ENCODE measurements at places on chromosomes 3 and 15.
A peak's percentile ranks its signal among the peaks of the same experiment; 100 is the strongest.

DNA sequence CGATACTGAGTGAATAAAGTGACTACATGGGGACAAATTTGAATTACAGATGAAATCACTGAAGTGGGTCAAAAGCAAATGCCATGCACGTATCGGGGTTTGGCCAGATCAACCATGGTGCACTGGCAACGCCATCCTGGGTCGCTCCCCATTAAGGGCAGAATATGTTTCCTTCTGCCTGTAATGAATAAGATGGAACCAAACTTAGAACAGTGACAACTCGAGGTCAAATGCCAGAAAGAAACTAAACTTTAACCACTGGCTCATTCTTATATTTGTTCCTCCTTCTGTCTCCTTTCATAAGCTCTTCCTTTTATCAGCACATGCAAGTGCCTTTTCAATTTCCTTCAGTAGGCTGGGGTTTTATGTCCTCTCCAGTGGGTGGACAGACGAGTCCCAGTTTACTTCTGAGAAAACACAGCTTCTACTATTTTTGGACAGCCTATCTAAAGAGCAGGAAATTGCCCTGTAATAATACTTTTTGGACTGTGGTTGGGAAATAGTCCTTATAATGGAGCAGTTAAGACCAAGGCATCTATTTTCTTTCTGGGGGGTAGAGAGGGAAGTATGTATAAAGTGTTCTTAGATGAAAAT is 61.4 kb downstream of the WHAMM start:
- no peak for DNase-seq

- no peak for DNase-seq
Observed at GRCh38 chr15:33022629-33023028, 171.9 kb downstream of the FMN1 start.

DNA sequence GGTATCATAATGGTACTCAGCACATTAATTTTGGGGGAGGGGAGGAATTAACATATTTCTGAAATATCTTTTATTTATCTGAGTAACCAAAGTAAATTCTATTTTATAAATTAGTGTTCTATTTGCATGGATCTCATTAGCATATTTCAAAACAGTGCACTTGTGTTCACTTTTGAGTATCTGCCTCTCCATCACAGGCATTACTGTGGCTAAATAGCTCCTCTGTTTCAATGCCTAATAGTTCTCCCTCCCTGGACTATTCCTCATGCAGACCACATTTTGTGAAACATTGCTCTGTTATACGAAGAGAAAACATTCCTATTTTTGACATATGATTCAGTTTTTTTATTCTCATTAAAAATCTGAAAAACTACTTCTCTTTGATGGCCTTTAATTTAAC is 1127.8 kb downstream of the TUSC7 start:
- no peak for DNase-seq

DNA sequence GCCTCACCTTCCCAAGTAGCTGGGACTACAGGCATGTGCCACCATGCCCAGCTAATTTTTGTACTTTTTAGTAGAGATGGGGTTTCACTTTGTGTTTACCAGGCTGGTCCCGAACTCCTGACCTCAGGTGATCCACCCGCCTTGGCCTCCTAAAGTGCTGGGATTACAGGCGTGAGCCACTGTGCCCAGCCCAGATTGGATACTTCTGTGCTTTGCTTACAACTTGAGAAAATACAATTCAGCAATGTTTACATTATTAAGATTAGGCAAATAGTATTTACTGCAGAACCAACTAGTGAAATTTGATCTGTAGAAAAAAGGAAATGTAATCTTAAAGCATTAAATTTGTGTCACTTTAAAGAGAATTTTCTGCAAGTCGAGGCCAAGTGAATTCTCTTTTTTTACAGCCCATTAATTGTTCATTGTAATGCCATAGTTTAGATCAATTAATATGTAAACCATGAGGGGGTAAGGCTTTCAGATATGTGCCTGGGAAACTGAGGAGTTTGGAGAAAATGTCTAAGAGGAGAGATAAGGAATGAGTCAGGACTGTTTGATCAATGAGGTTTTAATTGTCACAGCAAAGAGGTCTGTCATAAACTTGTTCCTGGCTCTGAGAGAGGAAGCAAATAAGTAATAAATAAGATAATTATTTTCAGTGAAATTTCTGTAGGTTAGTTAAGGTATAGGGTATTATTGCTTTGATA is 15.3 kb downstream of the PYDC2 start:
- no peak for DNase-seq

GRCh38 chr15:73686781-73687256 is 2.6 kb downstream of the CD276 start:
- no peak for DNase-seq

- DNase-seq, result no peak
Observed at GRCh38 chr3:134038071-134038491, 8.4 kb upstream of the SLCO2A1 start.

GRCh38 chr15:99429681-99430081 is 136.1 kb upstream of the MEF2A start:
- no peak for DNase-seq

DNA sequence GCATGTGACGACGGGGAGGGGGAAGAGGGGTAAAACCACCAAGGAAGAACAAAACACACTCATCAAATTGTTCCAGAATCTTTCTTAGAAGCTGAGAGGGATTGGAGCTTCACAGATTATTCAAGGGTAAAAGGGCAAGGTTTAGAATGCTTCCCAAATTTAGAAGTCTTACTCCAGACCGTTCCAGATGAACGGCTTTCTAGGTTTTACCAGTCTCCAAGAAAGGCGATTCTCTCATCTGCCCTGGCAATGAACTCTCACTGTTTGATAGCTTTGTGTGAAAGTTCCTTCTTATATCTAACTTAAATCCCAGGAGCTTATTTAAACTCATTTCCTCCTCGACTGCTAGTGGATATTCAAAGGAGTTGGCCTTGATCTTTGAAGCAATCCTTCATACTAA is 124.3 kb upstream of the PRICKLE2 start:
- no peak for DNase-seq

- no peak for DNase-seq
Observed at GRCh38 chr3:122515870-122516269, 1.1 kb upstream of the KPNA1 start.

DNA sequence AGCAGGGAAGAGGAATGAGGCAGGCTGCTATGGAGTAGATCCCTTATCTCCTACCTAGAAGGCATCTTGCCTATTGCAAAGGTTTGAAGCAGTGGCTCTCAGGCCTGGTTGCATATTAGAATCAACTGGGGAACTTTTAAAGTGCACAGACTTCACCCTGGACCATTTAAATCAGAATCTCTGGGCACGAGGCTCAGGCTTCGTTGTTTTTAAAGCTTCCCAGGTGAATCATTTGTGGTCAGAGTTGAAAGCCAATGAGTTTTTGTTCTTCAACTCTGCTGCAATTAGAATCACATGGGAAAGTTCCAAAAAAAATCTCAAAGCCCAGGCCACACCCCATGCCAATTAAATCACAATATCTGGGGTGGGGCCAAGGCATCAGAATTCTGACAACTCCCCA is 773.1 kb downstream of the AGBL1 start:
- no peak for DNase-seq

- no peak for DNase-seq
Observed at GRCh38 chr3:33047842-33048834, 48.8 kb downstream of the GLB1 start.

DNA sequence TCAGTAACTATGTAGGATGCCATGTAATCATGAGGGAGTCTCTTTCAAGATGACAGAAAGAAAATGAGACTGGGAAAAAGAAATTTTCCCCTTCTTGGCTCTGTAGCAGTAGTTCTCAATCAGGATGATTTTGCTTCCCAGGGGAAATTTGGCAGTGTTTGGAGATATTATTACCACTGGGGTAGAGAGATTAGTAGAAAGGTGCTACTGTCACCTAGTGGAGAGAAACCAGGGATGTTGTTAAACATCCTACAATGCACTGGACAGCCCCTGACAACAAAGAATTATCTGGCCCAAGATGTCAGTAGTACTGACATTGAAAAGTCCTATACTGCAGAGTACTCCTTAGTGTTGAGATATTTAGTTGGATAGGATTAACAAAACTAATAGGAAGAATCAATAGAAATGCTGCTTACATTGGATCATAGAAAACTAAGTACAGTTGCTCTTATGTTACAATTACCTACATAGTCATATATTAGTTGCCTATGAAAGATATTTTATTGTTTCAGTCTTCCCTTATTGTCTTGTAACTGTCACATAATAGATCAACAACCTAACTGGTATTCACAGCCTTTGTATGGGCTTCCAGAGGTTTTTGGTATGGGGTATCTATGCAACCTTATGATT is 433.3 kb downstream of the RAP2B start:
- DNase-seq, result no peak

GRCh38 chr3:24368605-24369004 is 126.0 kb downstream of the THRB start:
- no peak for DNase-seq

DNA sequence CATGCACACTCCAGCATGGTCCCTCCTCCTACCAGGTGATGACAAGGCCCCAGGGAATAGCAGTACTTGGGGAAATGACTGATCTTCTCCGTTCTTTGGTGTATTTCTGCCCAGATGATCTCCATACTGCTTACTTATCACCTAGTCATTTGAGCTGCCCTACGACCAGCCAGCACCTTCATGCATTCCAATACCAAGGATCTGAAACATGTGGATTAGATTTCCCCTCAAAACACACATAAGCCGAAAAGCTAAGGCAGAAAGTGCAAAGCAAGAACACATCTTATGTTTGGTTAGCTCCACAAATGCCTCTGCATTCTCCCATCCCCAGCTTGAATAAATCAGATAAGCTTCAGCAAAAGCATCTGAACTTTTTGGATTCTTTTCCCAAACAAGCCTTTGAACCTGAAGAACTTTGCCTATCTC is 64.8 kb upstream of the BCL6 start:
- no peak for DNase-seq

GRCh38 chr15:80554560-80554959 is 140.6 kb upstream of the ABHD17C start:
- no peak for DNase-seq

- no peak for DNase-seq
Observed at GRCh38 chr3:72830452-72831223, 17.6 kb downstream of the SHQ1 start.

GRCh38 chr3:17642474-17642873 is 100.0 kb downstream of the TBC1D5 start:
- no peak for DNase-seq

GRCh38 chr15:57152133-57152532 is 224.2 kb upstream of the CGNL1 start:
- no peak for DNase-seq

- peak; percentile 38 for DNase-seq
Observed at GRCh38 chr15:80060356-80061006, 1.0 kb downstream of the ZFAND6 start.

GRCh38 chr15:50190166-50190570 is 8.2 kb downstream of the SLC27A2 start:
- DNase-seq, result no peak

DNA sequence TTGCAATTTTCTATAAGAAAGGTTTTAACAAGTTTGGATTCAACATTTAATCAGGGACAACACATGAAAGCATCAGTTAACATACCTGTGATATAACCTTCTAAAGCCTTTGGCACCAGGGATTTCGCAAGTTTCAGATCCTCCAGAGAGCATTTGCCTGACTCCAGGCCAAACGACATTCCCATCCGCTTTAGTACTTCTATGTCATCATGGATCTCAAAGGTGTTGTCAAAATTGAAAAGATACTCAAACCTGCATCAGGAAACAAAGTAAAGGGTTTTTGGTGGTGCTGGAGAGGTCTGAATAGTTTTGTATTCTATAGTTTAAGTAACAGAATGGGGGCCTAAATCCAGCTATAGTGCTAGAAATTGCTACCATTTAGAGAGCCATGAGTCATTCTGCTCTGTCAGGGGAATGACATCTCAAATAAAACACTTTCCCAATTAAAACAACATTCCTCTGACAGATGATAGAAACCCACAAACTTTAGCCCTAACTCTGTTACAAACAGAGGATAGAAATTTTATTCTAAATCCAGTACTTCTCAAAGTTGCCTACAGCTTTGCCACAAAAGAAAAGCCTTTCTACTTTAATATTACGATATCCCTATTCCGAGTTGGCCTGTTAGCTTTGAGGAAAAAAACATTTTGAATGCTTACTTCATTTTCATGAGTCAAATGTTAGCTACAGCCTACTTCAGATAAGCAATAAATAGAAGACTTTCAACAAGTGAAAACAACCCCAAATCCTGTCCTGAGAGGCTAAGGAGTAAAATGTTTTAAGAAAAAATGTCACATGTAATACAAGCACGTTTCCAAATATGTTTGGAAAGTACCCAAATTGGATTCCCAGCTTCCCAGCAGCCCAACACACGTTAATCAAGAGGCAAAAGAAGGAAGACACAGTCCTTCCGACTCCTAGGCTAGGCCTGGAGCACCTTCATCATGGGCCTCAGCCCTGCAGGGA is 83.4 kb downstream of the ATP1B3 start:
- DNase-seq, result no peak

- no peak for DNase-seq
Observed at GRCh38 chr3:30962084-30962483, 67.6 kb upstream of the GADL1 start.

GRCh38 chr3:50171540-50172301 is 16.6 kb downstream of the SEMA3F start:
- DNase-seq, result no peak

GRCh38 chr3:150495149-150495548 is 51.1 kb downstream of the SERP1 start:
- DNase-seq, result no peak

- no peak for DNase-seq
Observed at GRCh38 chr3:62824965-62825592, 50.1 kb downstream of the CADPS start.

DNA sequence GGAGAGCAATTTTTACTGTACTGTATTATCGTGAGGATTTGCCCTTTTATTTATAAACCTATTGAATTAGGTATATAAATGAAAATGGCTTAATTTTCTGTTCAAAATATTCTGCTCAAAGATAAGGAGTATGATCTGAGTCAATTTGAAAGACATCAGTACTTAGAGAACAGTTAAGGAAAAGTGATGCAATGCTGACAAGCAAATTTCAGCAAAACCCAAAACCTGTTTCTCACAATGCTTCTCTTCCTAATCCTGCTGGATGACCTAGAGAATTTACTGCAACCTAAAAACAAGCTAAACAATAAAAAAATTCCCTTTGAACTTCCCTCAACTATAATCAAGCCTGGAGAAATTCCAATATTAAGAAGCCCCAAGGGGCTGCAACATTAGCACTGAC is 82.7 kb downstream of the RFX7 start:
- DNase-seq, result no peak

DNA sequence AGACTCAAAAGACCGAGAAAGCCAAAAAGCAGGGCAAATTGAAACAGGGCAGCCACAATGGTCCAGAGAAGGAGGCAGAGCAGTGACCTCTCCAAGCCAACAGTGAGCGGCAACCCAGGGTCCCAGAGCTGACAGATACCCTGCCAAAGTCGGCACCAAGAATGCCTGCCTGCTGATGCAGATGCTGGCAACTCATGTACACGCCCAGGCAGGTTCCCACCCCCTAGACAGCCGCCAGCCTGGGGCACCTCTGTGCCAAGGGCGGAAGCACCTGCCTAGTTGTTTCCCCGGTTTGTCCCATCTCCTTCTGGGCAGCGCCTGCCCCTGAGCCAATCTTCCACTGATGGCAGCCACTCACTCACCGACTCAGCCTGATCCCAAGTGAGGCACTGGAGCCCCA is 22.1 kb downstream of the KLHL25 start:
- DNase-seq, result no peak

GRCh38 chr15:89203705-89204273 is 17.6 kb downstream of the RLBP1 start:
- DNase-seq, result no peak

- DNase-seq, result no peak
Observed at GRCh38 chr3:134334901-134335280, 39.4 kb downstream of the AMOTL2 start.
